ENCODE measurements at places on chromosomes 2 and 18.

DNA sequence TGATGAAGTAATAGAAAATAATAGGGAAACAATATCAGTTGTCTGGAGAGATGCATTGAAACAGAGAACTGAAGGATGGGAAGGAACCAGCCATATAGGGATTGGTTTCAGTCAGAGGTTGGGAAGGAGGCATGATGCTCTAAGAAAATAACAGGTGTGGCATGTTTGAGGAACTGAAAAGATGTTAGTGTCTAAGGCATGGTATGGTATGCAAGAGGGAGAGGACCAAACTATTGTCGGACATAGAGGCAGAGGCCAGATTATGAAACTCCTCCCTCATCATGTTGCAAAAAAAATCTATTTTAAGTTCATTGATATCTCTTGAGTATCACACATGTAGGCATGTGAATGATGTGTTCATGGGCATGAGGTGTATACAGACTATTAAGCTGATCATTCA lies 48.9 kb upstream of the EMILIN2 start:
- DNase-seq: no peak

GRCh38 chr2:43798300-43798699 lies 24.5 kb downstream of the DYNC2LI1 start:
- no peak for DNase-seq

- peak; percentile 51 for DNase-seq
Measured at GRCh38 chr18:73409242-73409641, 541.5 kb upstream of the NETO1 start.

GRCh38 chr18:56910237-56910636 lies 236.7 kb upstream of the BOD1L2 start:
- no peak for DNase-seq

DNA sequence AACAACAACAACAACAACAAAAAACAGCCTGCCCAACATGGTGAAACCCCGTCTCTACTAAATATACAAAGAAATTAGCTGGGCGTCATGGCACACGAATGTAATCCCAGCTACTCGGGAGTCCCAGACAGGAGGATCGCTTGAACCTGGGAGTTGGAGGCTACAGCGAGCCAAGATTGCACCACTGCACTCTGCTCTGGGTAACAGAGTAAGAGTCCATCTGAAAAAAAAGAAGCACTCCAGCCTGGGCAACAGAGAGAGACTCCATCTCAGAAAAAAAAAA lies 344.1 kb upstream of the PLGLB2 start:
- no peak for DNase-seq

GRCh38 chr18:26489881-26490280 lies 58.5 kb downstream of the KCTD1 start:
- no peak for DNase-seq

GRCh38 chr18:57864615-57865121 lies 61.6 kb upstream of the ATP8B1 start:
- no peak for DNase-seq

DNA sequence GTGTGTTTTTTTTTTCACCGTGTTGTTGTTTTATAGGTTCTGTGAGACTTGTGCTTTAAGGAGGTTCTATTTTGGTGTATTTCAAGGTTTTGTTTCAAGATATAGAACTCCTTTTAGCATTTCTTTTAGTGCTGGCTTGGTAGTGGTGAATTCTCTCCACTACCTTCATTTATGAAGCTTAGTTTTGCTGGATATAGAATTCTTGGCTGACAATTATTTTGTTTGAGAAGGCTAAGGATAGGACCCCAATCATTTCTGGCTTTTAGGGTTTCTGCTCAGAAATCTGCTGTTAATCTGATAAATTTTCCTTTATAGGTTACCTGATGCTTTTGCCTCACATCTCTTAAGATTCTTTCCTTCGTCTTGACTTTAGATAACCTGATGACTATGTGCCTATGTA lies 66.8 kb downstream of the MSTN start:
- DNase-seq: no peak

DNA sequence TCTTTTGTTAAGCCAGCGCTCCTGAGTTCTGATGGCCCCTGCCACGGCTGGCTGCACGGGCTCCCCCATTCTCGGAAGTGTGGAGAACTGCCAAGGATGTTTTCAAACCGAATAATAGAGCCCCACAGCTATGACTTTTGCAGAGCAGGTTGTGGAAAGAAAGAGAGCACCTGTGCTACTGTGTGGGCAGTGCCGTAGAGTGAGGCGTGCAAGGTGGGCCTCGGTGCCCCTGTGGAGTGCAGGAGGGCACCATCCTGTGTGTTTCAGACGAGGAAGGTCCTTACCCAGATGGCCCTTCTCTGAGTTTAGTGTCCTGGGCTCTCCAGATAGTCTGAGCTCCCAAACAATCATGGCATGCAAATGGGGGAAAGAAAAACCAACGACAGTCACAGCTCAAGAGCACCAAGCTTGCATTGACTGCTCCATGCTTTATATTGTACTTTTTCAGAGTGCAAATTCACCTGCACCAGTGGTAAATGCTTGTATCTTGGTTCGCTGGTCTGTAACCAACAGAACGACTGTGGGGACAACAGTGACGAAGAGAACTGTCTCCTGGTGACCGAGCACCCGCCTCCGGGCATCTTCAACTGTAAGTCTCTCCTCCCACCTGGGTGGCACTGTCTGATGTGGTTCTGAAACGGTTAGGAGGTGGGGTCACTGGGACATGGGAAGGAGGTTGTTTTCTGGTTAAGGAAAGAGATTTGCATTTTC lies 219.4 kb downstream of the LDLRAD4 start:
- DNase-seq: no peak

GRCh38 chr2:42082016-42082415 lies 34.2 kb downstream of the PKDCC start:
- no peak for DNase-seq

GRCh38 chr2:20706217-20706616 lies 39.3 kb downstream of the GDF7 start:
- DNase-seq: no peak

- DNase-seq: peak; percentile 48
Measured at GRCh38 chr18:57775937-57776336, 27.2 kb downstream of the ATP8B1 start.

DNA sequence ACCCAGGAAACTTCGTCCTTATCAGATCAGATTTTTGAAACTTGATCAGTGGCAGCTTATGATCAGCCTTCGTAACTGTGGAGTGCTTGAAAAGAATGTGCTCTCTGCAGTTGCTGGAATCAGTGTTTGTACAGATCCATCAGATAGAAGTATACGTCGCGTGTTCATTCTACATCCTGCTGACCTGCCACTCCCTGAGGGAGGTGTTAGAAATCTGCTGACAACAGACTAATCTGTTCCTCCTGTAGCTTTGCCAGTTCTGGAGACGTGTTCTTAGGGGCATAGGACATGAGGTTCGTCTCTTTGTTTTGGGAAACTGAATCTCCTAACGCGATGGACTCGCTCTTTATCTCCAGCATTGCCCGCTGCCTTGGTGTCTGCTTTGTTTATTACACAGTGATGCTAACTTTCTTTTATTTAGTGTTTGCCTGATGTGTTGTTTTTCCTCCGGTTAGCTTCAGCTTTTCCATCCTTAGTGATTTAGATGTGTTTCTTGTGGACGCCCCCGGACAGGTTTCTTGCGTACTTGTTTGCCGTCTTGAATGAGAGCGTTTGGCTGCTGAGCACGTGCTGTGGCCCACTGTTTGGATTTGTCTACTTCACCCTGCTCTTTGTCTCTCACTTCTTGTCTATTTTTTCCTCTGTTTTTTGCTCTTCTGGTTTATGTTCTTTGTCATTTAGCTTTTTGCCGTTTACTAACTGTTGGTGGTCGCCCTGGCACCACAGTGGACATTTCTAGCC lies 17.4 kb upstream of the GAL3ST2 start:
- no peak for DNase-seq

GRCh38 chr2:215280326-215280725 lies 31.5 kb upstream of the ATIC start:
- DNase-seq: peak; percentile 16

DNA sequence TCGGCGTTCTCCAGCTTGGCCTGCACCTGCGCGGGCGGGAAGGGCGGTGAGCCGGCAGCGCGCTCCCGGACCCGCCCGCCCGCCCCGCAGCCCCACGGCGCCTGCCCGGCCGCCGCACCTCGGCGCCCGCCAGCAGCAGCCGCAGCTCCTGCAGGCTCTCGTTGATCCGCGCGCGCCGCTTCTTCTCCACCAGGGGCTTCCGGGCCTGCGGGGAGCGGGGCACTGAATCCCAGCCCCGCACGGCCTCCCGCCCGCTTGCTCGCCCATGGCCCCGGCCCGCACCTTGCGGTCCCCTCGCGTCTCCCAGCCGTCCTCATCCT lies 335 bp downstream of the HES6 start:
- DNase-seq: no peak

GRCh38 chr2:188573453-188573852 lies 281.8 kb downstream of the GULP1 start:
- peak; percentile 76 for DNase-seq

GRCh38 chr2:8424997-8425900 lies 256.6 kb upstream of the ID2 start:
- no peak for DNase-seq

- no peak for DNase-seq
Measured at GRCh38 chr2:151905963-151906632, 77.9 kb upstream of the ARL5A start.

DNA sequence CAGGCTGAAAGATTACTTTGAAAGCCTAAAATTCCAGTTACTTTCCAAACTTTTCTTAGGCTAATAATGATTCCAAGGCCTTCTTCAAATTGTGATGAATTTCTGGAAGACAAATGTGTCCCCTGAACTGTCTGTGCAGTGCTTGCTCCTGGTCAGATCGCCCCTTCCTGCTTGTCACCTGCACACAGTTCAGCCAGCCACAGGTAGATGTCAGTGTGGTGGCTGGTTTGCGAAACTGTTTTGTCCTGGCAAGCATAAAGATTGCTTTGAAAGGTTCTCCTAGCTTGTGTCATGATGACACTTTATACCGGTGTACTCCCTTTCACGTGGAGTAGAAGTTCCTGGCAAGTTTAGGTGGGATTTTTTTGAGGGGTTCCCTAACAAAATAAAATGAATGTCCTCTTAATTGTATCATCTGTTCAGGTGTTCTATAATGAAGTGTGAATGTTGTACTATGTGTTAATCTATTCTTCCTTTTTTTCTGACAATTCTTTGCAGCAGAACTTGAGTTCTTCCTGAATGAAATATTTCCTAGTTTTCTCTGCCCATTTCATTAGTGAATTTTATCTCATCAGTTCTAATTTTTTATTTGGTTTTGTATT lies 298.8 kb downstream of the ZNF407 start:
- DNase-seq: peak; percentile 9

DNA sequence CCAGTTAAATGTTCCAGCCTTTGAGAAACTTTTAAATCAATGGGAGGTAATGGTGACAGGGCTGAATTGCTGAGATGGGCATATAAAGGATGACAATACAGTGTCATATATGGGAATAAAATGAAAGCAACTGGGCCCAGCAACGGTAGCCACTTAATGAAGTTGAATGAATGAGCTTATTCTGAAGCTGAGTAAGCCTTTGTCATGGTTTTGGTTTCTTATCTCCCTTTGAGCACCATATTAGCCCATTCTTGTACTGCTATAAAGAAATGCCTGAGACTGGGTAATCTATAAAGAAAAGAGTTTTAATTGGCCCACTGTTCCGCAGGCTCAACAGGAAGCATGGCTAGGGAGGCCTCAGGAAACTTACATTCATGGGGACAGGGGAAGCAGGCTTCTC lies 3.5 kb upstream of the THUMPD2 start:
- no peak for DNase-seq

GRCh38 chr18:7000484-7001096 lies 117.0 kb downstream of the LAMA1 start:
- peak; percentile 7 for DNase-seq

DNA sequence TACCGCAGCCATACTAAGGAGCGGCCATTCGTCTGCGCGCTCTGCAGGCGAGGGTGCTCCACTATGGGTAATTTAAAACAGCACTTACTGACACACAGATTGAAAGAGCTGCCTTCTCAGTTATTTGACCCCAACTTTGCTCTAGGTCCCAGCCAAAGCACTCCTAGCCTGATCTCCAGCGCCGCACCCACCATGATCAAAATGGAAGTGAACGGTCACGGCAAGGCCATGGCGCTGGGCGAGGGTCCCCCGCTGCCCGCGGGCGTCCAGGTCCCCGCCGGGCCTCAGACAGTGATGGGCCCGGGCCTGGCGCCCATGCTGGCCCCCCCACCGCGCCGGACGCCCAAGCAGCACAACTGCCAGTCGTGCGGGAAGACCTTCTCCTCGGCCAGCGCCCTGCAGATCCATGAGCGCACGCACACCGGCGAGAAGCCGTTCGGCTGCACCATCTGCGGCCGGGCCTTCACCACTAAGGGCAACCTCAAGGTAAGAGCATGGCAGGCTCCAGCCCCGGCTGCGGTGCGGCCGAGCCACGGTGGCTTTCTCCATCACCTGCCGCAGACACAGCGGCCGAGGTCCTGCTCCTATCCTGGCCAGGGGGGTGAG lies 15.5 kb downstream of the SALL3 start:
- no peak for DNase-seq

- DNase-seq: no peak
Measured at GRCh38 chr2:47401789-47402554, 984 bp upstream of the MSH2 start.

- DNase-seq: no peak
Measured at GRCh38 chr2:129711816-129712675, 267.4 kb upstream of the RAB6C start.

DNA sequence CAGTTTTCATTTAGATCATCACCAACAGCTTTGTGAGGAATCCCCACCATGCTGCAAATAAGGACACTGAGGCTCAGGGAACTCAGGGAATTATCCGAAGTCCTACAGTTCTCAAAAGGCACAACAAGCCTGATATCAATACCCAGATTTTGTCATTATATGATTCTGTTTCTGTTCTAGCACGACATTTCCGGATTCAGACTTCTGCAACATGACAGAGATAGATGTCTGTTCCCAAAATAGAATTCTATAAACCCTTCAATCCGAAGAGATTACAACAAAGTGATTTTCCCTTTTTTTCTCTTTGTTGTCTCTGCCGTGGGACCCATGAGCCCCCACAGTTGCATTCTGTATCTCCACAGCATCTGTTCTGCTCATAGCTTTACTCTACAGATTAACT lies 72.0 kb downstream of the DOCK10 start:
- DNase-seq: no peak

GRCh38 chr2:175769200-175769599 lies 232.9 kb downstream of the LNPK start:
- no peak for DNase-seq

GRCh38 chr2:200640901-200641300 lies 55.1 kb downstream of the AOX1 start:
- DNase-seq: no peak

GRCh38 chr18:74967979-74968378 lies 241.0 kb downstream of the PTGR3 start:
- DNase-seq: no peak

- no peak for DNase-seq
Measured at GRCh38 chr2:31886700-31887099, 124.1 kb downstream of the MEMO1 start.
